ENCODE measurements at places on chromosomes 13 and 19.

DNA sequence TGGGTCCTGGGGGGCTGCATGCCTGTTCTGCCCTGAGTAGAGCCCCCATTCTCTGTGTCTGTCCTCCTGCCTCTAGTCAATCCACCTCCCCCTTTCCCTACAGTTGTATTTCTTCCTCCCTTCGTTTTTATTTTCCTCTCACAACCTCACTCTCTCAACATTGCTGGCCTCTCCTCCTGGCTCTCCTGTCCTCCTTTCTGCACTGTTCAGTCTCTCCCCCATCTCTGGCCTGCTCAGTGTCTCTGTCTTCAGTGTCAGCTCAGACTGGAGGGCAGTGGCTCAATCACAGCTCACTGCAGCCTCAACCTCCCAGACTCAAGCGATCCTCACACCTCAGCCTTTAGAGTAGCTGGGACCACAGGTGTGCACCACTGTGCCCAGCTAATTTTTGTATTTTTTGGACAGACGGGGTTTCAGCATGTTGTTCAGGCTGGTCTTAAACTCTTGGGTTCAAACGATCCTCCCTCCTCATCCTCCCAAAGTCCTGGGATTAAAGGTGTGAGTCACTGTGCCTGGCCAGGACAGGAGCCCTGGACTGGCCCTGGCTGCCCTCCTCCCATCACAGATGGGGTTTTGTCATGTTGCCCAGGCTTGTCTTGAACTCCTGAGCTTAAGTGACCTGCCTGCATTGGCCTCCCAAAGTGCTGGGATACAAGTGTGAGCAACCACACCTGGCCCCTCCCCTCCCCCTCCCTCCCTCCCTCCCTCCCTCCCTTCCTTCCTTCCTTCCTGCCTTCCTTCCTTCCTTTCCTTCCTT lies 32.0 kb upstream of the IGFL1 start:
- DNase-seq = no peak

- no peak for DNase-seq
Measured at GRCh38 chr19:11880598-11880997, 7.0 kb upstream of the ZNF69 start.

DNA sequence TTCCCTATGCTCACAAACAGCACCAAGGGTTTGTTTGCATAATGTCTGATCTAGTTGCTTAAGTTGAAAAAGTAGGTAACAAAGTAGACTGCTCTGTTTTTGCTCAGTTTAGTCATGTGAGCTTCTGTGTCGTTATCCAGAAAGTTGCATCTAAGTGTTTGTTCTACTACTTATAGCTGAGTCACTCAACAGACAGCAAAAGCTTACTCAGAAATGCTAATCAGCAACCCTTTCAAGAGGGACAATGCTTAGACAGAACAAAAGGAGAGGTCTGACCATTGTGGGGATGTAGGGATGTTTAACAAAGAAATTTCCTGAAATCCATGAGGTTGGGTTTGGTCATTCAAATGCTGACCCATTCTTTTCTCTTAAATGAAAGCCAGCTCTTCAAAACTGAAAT lies 106.4 kb downstream of the ATP8A2 start:
- no peak for DNase-seq

DNA sequence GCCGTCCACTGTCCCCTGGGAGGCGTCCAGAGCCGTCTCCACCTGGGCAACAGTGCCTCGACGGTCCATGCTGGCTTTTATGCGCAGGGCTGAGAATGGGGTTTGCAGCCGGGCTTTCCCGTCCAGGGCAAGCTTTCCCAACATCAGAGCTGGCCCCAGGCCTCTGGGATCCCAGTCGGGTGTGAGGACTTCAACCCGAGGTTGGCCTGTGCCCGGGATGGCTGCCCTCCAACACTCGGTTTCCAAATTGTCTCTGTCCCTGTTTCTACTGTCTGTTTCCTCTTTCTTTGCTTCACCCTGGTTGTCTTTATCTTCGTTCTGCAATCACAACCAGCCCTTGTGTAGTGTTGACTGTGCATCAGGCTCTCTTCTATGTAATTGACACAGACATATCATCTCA lies at the start of gene IFNL4:
Gene IFNL4 (minus strand): TSS at position 51 of the 400 bp plus-strand sequence.
- DNase-seq = no peak

DNA sequence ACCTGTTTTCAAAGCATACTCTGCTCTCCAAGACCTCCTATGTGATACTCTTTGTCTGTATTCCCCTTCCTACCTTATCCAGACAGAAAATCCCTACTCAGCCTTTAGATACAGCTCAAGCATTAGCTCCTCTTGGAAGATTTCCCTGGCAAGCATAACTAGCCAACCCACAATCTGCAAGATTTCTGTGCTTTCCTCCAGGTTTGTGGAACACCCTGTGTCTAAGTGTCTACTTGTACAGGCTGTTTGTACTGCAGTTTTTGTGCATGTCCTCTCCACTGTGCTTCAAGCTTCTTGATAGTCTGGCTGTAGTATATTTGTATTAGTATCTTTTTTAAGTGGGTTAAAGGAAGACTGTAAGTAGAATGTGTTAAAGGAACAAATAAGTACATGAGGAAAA lies 203.7 kb downstream of the RFC3 start:
- no peak for DNase-seq

GRCh38 chr13:30443957-30444404 lies 21.7 kb downstream of the UBE2L5 start:
- no peak for DNase-seq

DNA sequence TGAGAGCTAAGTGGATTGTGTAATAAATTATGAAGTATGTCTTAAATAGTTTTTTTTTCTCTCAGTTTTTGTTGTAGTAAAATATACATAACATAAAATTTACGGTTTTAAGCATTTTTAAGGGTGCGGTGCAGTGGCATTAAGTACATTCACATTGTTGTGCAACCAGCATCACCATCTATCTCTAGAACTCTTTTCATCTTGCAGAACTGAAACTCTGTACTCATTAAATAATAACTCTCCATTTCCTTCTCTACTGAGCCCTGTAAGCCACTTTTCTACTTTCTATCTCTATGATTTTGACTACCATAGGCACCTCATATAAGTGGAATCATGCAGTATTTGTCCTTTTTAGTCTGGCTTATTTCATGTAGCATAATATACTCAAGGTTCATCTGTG lies 87.1 kb downstream of the GJA3 start:
- peak; percentile 91 for DNase-seq

All from MV-4-11 (cell line).